KBM-7 (cell line): ENCODE measurements at places on chromosomes 11 and 22.
A peak's percentile ranks its signal among the peaks of the same experiment; 100 is the strongest.

- peak; percentile 43 for DNase-seq
These were observed 2.2 kb downstream of the BCR start for GRCh38 chr22:23182309-23183060.

GRCh38 chr11:8543278-8543677 is 50.8 kb downstream of the STK33 start:
- DNase-seq, result no peak

- no peak for DNase-seq
These were observed 15.3 kb downstream of the TRIM44 start for GRCh38 chr11:35677904-35678303.

DNA sequence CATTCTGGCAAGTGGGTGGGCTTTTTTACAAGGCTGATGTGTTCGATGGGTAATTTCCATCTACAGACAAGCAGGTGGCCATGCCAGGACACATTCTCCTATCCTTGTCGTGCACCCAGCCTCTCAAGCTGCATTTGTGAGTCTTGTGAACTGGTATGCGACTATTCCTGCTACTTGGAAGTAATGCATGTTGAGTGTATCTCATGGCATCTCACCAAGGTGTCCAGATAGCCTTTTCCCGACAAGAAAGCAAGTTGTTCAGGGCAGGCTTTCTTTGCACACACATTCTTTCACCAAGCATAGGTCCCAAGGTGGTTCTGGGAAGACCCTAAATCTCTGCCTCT is 18.8 kb upstream of the SYT13 start:
- DNase-seq, result no peak

GRCh38 chr11:67002921-67003411 is 20.0 kb upstream of the SYT12 start:
- DNase-seq, result no peak

- no peak for DNase-seq
These were observed 30.1 kb upstream of the RASD2 start for GRCh38 chr22:35510481-35510934.

GRCh38 chr11:121040614-121041002 is 16.7 kb downstream of the TBCEL start:
- DNase-seq, result no peak

GRCh38 chr11:61332797-61333549 is at the start of the genes DDB1 and TKFC:
TSS of gene DDB1 (minus strand) at chr11:61333105. CDS start at chr11:61332968, 137 bp downstream.
TSS of gene TKFC (plus strand) at chr11:61333228. CDS start at chr11:61334729, 1,501 bp downstream.
- peak; percentile 97 for DNase-seq

GRCh38 chr11:113274713-113275582 is 39.4 kb upstream of the TTC12 start:
- no peak for DNase-seq

DNA sequence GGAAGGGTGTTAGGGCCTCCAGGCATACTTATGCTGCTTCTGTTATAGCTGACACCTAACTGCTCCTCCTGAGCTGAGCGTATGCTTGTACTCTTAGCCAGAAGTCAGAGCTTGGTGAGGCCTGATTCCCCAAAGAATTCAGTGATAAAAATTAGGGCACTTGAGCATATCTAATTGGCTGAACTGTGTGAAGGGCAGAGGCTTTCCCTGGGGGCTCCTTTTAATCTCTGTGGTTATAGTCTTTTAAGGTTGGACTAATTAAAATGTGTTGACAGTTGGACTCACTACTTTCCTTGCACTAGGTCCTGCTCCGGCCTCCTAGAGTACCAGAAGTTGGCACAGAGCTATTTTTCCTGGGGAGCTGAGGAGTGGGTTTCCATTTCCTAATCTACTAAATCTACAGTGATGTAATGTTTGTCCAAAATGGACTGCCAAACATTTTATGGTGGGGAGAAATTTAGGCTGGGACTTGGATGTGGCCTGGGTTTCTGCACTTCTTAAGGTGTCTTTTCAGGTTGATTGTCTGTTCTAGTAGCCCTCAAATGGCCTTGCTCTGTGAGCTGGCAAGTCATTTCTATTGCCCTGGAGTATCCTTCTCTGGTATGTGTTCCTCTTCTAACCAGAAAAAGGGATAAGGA is 18.4 kb downstream of the STIM1 start:
- no peak for DNase-seq

GRCh38 chr11:11708256-11708655 is 86.5 kb upstream of the GALNT18 start:
- DNase-seq, result no peak

- no peak for DNase-seq
These were observed 417.3 kb downstream of the SHANK2 start for GRCh38 chr11:70834984-70835560.

GRCh38 chr11:69566001-69566400 is 75.0 kb upstream of the CCND1 start:
- no peak for DNase-seq

DNA sequence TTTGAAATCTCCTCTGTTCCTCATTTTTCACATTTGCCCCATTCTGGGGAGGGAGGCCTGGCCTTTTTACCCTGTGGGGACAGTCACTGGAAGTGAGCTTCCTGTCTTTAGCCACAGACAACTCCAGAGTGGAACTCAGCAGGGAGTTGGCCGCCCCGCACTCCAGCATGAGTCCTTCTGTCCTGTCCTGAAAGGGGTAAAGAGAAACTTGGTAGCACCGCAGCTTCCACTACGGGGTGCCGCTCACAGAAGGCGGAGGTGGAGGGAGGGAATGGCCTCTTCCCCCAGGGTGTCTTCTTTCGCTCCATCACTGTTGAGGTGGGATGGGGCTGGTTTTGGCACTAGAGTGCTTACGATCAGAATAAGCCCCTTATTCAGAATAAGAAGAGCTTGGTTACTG is 132.2 kb downstream of the ST3GAL4 start:
- DNase-seq, result peak; percentile 16

DNA sequence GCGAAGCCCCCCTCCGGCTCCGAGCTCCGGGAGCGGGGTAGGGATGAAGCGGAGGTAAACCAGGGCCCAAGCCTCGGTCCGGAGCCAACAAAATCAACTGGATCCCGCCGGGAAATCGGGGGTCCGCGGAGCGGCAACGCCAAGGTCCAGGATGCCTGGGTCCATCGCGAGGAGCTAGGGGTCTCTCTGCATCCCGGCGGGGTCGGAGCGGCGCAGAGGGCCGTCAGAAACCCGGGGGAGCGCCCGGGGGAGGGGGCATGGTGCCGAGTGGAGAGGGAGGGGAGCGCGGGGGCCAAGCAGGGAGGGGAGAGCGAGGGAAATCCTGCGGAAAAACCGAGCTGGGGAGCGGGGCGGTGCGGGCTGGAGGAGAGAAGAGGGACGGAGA is 51.8 kb downstream of the SLC22A12 start:
- DNase-seq, result no peak
